Fibroblast of villous mesenchyme (primary cell): ENCODE measurements at places on chromosomes 3 and 15.

DNA sequence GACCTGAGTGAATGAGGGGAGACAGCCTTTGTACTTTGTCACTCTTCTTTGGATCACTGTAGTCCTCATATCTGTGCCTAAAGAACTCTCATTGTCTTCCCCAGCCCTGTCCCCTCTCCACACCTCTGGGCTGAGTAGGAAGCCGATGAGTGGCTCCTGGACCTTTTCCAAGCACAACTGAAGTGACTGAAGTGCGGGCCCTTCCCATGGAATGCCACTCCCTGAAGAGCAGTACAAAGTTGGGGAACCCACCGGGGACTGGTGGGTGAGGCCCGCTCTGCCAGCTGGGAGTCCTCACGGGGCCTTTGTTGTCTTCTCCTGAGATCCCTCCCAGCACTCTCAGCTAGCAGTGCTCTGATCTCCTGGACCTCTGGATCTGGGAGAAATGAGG lies 90.1 kb downstream of the AAGAB start:
- DNase-seq = no peak

- no peak for DNase-seq
Observed at GRCh38 chr15:50146632-50147031, 27.6 kb upstream of the ATP8B4 start.

DNA sequence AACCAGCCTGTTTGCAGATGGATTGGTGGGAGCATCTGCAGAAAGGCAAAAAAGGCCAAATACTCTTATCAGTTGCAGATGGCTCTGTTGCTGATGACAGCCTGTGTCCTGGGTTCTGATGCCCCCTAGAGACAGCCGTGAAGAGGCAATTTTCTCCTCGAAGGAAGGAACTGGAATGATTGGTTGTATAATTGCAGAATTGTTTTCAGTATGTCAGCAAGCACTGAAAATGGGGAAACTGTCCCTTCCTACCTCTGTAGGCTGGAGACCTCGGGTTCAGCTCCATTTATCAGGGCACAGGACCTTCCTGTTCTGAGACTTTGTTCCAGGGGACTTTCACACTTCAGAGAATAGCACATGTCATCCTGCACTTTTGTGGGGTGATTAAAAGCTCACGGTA lies 103.0 kb downstream of the PGPEP1L start:
- peak; percentile 85 for DNase-seq

- DNase-seq = peak; percentile 87
Observed at GRCh38 chr3:188052169-188053035, 101.6 kb upstream of the LPP start.

GRCh38 chr15:97959724-97960363 lies 659 bp upstream of the ARRDC4 start:
- no peak for DNase-seq

DNA sequence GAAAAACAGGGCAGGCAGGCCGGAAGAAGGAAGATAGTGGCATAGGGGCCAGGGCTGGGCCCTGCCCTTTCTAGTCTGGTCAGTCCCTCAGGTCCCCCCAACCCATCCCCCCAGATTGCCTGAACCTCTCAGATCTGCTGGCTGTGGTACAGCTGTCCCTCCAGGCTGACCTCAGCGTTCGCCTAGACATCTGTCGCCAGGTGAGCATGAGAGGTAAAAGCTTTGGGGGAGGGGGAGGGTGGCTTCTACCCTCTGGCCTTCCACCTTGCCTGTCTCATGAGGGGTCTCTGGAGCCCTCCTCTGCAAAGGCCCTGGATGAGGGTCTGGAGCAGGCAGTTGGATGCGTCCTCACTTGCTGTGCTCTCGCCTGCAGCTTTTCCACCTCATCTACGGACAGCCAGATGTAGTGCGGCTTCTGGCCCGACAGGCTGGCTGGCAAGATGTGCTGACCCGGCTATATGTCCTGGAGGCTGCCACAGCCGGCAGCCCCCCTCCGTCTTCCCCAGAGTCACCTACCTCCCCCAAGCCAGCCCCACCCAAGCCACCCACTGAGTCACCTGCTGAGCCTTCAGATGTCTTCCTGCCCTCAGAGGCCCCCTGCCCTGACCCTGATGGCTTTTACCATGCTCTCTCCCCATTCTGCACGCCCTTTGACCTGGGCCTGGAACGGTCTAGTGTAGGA lies 20.2 kb downstream of the NBEAL2 start:
- DNase-seq = no peak

DNA sequence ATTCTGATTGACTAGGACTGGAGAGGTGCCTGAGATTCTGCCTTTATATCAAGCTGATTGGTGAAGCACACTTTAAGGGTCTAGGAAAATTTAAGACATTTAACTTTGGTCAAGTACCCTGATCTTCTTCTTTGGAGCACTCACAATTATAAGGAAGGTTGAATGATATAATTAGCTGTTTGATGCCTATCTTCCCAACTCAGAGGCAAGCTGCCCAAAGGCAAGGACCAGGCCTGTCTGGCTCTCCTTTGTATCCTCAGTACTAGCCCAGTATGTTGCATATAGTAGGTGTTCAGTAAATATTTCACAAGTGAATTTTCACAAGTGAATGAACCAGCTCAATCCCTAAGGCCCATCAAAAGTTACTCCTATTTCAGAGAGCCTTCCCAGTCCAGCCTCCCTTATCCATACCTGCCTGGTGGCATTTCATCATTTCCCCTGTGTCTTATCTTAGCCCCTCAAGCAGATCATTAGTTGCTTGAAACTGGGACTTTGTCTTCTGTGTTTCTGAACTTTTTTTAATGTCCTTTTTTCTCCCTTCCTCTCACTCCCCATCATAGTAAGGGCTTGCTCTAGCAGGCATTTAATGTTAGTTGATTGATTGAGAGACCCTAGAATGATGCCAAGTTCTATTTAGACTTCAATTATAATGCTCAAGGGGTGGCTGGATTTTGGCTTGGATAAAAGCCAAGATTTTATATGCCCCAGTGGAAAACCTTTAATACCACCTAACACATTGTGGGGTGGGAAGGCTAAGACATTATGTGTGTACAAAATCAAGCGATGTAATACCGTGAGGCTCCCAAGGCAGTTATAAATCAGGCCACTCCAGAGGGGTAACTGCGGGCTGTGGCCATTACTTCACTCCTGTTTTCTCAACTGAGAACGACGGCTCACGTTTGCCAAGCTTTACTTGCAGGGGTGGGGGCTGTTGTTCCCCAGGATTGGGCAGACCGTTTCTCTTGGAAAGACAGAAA lies 43.2 kb upstream of the BOC start:
- no peak for DNase-seq
